GM06990 (cell line): ENCODE measurements at places on chromosomes 1 and 21.

GRCh38 chr1:1143636-1144035 lies 27.7 kb upstream of the C1orf159 start:
- DNase-seq: no peak

DNA sequence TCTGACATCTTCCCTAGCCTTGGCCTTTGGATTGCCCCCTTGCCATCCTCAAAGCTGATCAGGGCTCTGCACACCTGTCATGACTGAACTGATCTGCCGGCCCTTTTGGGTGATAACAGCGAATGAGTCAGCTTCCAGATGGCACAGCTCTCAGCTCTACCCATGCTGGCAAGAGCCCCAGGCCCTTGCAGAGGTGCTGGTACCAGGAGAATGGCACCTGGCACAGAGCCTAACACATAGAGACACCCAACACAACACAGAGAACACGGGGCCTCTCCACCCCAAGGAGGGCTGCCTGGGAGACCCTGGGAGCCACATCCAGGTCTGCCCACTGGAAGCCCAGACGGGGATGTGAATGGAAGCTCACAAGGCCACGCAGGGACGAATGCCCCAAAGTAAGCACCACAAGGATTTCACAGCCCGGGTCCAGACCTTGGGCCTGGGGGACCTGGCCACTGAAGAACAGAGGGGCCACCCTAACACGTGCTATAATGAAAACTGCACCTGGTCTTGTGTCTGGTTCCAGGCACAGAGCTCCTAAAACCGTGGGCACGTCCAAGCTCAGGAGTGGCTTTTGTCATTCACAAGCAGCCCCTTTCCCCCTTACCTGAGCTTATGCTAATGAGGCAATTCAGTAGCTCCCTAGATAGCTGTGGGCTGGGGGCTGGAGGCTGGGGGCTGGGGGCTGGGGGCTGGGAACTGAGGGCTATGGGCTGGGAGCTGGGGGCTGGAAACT lies 160.5 kb downstream of the NPHP4 start:
- DNase-seq: no peak

DNA sequence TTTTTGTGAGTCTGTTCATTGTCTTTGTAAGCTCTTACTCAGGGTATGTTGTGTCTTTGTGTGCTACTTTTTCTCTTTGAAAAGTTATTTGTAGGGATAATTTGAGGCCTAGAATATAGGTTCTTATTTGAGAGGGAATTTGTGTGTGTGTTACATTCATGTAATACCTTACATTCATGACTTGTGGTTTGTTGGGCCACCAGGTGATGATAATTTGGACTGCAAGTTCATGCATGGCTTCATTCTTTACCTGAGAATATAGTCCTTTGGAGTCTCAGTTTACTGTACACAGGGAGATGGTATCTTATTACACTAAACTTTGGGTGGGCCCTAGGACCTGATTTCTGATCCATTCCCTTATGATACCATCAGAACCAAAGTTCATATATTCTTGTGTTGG lies 51.8 kb upstream of the FASLG start:
- no peak for DNase-seq

- DNase-seq: no peak
Measured at GRCh38 chr1:27141266-27142003, 13.5 kb downstream of the SLC9A1 start.

DNA sequence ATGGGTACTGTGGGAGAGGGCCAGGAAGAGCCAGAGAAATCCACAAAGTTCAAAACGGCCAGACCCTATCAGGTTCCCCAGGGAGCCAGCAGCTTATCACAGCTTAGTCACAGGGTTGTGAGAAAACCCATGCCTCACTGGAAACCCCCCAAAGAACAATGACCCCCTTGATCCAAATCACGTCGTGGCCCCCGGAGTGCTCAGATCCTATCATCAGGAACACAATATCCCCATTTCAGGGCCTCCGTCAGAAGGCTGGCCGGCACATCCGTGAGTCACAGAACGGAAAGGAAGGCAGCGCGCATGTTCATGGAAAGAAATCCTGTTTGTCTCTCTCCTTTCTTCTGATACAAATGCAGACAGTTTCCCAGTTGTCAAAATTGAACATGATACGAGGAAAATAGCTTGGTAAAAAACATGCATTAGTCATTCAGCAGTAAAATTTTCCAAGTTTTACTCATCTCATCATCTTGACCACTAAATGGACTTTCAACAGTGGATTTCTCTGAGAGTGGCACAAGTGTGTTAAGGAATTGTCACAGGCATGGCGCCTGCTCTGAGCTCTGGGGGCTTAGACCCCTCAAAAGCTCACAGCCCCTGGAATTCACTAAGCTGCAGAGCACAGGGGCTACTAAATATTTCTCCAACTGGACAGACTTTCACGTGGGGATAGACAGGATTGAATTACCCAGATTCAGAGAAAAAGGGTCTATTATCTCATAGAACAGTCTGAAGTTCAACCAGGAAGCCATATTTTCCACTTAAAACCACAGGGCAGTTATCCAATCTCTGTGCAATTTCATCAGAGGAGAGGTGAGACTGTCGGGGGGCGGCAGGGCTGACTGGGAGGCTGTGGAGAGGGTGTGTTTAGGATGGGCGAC lies 124.8 kb downstream of the RIPK4 start:
- no peak for DNase-seq

DNA sequence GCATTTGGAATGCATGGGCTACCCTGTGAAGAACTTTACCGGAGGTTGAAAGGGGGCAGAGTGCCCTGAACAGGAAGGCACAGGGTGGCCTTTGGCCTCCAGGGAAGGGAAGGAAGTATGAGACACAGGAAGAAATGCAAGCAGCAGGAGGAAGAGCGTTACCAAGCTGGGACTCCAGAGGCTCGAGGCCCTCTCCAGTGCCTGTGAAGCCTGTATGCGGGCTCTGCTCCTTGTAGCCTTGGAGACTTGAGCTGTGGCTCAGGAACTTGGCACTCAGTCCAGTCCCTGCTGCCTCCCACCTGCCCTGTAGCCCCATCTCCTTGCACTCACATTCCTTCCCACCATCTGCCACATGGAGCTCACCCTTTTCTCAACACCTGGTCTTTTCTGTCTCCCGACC lies 33.5 kb upstream of the RNF19B start:
- no peak for DNase-seq

DNA sequence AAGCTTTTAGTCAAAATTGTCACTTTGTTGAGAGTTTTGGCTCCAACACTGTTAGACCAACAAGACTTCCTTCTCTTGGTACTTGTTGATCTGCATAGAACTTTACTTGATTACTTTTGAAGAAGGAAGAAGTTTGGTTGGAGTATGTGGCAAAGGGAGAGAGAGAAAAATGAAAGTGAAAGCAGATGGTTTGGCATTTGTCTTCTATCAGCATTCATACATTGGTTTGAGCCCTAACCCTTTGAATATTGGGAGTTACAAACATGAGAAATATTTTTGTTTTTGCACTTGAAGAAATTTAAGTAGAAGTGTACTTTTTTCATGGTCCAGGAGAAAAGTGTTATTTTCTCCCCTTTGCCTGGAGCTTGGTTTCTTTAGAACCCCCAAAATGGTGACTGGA lies 169.8 kb downstream of the ADGRL4 start:
- no peak for DNase-seq

GRCh38 chr1:220999872-221000863 lies 120.9 kb downstream of the HLX start:
- DNase-seq: no peak

DNA sequence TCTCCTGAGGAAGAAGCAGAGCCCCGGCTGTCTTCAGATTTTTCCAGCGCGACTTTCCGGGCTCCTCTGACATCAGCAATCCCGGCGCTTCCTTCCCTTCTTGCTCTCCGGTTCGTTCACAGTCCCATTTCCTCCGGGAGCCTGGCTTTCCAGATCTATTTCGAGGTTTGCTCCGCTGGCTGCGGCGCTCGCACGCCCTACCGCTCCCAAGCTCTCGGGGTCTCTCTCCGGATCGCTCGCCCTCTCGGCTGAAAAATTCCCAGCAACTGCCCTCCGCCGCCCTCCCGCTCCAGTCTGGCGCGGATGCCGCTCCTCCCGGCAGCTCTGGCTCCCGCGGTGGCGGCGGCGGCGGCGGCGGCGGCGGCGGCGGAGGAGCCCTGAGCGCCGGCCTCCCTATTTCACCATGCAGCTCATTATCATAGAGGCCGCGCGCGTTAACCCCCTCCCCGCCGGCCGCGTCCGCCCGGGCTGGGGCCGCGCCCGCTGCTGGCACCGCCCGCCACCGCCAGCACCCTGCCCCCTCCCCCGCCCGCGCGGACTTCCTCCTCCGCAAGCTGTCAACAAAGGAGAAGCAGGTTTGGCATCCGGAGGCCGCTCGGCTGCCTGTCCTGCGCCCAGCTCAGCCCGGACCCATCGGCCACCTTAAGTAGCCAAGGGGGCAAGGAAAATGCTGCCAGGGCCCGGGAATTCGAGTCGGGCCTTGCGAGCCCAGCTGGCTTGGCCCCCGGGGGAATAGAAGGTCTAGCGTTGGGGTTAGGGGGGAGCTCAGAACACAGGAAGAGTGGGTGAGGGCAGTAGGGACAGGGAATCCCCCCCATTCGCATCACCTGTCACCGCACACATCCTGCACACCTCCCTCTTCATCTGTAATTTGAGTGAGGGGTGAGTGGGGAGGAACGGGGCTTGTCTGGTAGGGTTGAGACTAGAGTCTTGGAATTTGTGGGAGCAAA lies at the start of gene PLXNA2:
Gene PLXNA2 (minus strand): TSS at position 418 of the 950 bp plus-strand sequence. CDS start 26,462 bp downstream, outside the sequence.
- peak; percentile 76 for DNase-seq

DNA sequence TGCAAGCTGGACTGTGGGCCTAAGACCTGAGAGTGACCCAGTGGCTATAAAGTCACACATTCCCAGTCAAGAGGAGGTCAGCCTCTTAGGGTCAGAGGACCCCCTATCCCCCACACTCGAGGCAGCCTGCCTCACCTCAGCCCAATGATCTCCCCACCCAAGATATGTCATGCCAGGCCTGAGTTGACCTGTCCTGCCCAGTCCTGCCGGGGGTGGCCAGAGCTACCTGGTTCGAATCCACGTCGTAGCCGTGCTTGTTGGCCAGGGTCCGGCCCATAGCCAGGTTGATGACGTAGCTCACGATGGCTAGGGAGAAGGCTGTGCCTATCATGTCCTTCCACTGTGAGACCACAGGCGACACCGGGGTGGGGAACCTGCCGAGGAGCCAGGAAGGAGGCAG lies 15.6 kb downstream of the SLC26A9 start:
- no peak for DNase-seq

DNA sequence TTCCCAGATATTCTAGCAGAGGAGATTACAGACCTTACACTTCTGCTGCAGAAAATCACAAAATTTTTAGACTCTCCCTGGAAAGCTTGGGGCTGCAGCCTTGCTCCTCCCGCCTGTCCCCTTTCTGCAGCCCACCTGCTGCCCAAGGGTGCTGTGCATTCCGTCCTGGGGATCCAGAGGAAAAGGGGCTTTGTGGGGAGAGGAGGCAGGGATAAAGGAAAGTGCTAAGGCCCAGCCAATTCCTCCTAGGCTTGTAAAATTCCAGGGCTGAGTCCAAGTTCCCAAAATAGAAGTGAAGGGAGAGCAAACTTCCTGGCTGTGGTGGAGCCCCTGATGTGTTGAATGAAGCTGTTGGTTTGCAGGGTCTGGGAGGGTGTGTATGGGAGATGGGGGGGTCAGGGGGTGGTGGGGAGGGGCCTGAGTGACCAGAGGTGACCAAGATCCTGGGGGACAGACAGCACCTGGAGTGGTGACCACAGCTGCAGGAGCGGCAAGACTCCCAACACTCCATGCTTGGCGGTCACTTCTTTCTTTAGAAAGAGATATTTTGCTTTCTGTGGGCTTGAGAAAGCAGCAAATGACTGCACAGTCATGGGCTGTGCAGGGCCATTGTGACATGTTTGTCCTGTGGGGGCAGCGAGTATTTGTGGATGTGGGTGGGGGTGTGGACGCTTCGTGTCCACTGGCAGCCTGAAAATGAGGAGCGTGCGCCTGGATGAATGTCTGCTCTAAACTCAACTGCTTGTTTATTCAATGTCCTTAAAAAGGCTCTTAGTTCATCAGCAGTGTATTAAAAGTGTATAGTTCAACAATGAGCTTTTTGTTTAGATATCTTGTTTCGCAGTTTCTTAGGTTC lies 68.4 kb downstream of the TLR5 start:
- DNase-seq: no peak

DNA sequence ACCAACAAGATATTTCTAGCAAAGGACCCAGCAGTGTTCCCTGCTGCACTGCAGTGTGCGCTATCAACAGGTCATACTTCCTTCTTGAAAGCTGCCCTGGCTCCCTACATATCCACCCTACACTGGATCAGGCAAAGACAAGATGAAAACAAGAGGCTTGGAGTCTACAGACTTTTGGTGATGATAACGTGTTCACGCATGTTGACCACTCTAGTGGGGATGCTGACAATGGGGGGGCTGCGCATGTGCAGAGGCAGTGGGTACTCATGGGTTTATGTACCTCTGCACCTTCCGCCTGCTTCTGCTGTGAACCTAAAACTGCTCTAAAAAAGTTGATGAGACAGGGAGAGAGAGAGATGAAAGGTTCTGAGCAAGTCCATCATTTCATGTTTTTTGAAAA lies 5.5 kb downstream of the ENO1 start:
- DNase-seq: no peak

DNA sequence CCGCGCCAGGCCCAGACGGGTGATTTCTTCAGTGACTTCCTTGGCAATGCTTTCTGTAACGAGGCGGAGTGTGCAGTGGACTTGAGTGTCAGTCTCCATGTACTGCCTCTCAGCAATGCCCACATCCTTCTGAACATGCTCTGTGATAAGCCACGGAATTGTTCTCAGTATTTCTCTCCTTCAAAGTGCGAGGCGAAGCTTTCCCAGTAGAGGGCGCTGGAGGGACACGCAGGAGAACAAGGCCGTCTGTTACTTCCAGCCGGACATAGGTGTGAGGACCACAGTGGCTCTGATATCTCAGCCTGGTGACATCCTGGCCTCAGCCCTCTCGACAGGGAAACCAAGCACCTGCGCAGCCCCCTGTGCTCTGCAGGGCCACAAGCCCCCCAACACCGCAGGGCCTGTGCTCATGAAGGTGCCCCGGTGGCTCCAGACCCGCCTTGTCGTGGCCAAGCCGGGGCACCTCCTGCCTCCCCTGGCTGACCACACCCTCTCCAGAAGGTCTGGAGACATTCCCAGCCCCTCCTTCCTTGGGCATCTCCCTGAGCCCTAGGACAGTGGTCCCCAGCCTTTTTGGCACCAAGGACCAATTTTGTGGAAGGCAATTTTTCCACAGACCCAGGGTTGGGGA lies 46.1 kb upstream of the BACE2 start:
- DNase-seq: peak; percentile 12

DNA sequence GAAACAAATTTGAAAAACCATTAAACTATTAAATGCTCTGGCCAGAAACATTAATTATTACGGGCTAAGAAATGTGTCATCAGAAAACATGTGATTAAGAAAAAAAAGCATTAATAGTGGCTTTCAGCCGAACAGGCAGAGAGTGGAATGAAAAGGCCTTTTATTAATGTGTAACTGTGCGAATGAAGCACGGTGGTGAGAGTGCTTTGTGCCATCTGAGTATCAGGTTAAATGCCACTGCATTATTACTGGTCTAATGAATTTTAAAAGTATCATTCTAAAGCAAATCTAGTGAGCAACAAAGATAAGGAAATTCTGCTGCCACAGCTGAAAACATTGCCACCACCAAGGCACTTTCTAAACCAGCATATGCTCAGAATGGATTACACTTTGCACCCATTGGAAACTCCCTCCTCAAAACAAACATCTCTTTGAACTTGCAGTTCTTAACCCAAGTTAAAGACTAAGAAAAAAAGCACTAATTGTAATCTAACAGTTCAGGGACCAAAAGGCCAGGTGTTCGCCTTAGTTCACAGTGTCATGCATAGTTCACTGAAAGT lies 30.0 kb upstream of the SSX2IP start:
- no peak for DNase-seq

- DNase-seq: no peak
Measured at GRCh38 chr1:12285496-12286143, 55.8 kb downstream of the VPS13D start.

GRCh38 chr1:156433602-156434001 lies 64.6 kb downstream of the RHBG start:
- DNase-seq: no peak

- no peak for DNase-seq
Measured at GRCh38 chr1:245763873-245764331, 609.1 kb downstream of the KIF26B start.
